Common myeloid progenitor, CD34-positive (primary cell): ENCODE measurements at places on chromosomes 12 and 14.

- H3K27me3 ChIP-seq: peaks cover 13% of the 10 kb centered on the region
- H3K36me3 ChIP-seq: no peaks in the 10 kb centered on the region
- H3K4me3 ChIP-seq: no peak overlapping the region
- no peaks in the 10 kb centered on the region for H3K4me1 ChIP-seq
- no peak for DNase-seq
- no peak overlapping the region for H3K27ac ChIP-seq
Observed at GRCh38 chr14:76595266-76595665, 166.0 kb upstream of the VASH1 start.

DNA sequence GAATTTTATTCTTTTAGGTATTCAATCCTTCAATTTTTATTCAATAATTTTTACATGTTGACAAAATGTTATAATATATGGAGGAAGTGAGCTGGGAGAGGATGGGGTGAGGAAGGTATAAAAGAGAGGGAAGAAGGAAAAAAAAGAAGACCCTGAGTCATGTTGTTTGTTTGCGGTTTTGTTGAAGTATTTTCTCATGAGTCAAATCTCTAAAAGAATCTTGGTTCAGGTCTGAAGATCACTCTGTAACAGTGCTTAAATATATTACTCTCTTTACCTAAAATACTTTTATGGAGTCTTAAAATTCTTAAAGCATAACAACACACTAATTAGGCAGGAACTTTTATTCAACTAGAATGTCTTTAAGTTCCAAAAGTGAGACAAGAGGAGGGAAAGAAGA is 489.6 kb upstream of the GARIN6 start:
- no peaks in the 10 kb centered on the region for H3K4me1 ChIP-seq
- no peak overlapping the region for H3K4me3 ChIP-seq
- DNase-seq: no peak
- no peak overlapping the region for H3K27ac ChIP-seq

GRCh38 chr14:100108042-100108825 is 43.0 kb downstream of the EVL start:
- no peak overlapping the region for H3K27ac ChIP-seq
- H3K27me3 ChIP-seq: no peaks in the 10 kb centered on the region
- peaks cover 27% of the 10 kb centered on the region for H3K36me3 ChIP-seq
- no peak overlapping the region for H3K4me3 ChIP-seq

GRCh38 chr12:108571609-108572165 is 9.3 kb downstream of the ISCU start:
- H3K36me3 ChIP-seq: peaks cover 31% of the 10 kb centered on the region
- H3K27me3 ChIP-seq: no peaks in the 10 kb centered on the region
- DNase-seq: no peak

DNA sequence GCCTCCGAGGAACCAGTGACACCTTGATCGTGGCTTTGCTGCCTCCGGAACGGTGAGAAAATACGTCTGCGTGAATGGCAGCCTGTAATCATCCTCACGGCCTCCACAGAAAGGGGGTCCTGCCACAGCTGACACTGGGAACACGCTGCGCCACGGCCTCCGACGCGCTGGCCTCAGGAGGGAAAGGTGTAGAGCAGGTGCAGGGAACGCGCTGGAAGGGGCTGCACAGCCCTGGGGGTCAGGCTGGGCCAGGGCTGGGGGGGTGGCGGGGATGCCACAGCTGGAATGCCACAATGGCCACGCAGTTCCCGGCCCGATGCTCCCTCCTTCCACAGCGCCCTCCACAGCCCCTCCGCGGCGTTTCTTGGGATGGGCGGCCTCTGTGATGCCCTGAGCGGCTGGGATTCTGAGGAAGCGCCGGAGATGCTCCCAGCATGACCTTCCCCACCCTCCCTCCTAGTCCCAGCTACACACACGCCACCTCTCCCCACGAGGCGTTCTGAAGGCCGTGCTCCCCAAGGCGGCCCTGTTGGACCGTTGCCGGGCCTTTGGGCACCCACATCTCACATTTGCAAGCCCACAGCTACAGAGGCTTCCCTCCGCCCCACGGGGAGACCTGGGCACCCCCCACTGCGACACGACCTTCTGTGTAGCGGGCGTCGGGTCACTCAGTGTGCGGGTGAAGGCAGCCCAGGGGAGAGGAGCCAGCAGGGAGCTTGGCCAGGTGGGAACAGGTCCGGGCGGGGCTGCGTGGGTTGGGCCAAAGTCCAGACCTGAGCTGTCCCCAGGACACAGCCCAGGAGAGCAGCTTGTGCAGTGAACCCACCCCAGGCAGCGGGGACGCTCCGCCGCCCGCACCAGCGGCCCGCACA is 31.8 kb upstream of the GALNT9 start:
- no peak overlapping the region for H3K4me3 ChIP-seq
- no peaks in the 10 kb centered on the region for H3K36me3 ChIP-seq
- no peak overlapping the region for H3K27ac ChIP-seq
- DNase-seq: no peak

DNA sequence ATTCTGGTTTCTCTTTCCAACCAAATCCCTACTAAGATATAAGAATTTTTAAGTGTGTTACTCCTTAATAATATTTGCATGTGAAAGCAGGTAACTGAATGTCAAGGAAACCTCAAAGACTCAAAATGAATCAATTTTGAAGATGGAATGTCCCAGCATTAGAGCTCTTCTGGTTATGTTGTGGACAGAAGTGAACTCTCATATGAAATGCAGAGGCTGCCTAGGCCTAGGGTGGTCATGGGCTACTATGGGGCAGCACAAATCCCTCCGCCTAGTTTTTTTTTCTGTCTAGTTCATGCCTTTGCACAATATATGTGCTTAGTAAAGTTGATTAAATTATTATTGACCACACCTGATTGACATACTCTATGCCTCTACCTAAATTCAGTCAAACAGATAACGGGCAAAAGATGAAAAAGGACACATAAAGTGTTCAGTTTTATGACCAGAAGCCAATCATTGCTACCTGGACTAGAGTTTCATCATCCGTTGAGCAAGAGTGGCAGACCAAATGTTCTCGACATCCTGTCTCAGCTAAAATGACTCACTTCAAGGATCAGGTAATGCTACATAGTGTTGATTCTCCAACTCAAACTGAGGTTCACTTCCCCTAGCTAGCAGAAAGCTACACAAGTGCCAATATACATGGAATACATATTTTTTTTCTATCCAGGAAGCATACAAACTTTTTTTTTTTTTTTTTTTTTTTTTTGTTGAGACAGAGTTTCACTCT is 1211.4 kb downstream of the VRK1 start:
- no peaks in the 10 kb centered on the region for H3K36me3 ChIP-seq
- DNase-seq: no peak
- H3K4me1 ChIP-seq: no peaks in the 10 kb centered on the region
- H3K4me3 ChIP-seq: no peak overlapping the region
- no peak overlapping the region for H3K27ac ChIP-seq
- H3K27me3 ChIP-seq: peaks cover 3% of the 10 kb centered on the region
